Stromal cell of bone marrow (primary cell): ENCODE measurements at places on chromosomes 7 and 10.

DNA sequence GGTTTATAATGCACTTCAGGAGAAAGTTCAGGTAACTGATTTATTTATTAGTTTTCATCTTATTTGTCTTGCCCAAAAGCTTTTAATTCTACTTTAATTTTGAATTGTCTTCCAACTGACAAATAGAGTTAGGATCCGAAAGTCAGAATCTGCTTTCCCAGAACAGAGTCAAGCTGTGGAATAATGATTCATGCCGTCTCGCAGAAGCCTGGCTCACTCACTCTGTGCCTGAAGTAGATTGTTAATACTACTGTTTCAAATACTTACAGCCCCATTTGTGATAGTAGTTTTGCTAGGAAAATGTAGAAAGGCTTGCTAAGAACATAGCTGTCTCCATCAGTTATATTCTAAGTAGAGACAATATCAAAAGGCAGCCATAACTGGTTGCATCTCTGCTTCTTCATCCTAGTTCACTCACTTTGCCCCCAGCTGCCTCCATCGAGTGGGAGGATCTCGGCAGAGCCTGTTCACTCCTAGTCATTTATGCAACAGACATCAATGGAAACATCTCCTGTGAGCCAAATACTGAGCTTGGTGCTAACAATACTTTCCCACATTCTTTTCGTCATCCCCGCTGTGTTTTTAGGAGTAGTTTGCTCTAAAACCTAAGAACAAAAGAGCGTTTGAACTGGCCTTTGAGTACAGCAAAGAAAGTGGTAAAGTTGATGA is 28.0 kb downstream of the ABRAXAS2 start:
- DNase-seq, result no peak

GRCh38 chr10:52956861-52957260 is 184.3 kb upstream of the MBL2 start:
- no peak for DNase-seq

DNA sequence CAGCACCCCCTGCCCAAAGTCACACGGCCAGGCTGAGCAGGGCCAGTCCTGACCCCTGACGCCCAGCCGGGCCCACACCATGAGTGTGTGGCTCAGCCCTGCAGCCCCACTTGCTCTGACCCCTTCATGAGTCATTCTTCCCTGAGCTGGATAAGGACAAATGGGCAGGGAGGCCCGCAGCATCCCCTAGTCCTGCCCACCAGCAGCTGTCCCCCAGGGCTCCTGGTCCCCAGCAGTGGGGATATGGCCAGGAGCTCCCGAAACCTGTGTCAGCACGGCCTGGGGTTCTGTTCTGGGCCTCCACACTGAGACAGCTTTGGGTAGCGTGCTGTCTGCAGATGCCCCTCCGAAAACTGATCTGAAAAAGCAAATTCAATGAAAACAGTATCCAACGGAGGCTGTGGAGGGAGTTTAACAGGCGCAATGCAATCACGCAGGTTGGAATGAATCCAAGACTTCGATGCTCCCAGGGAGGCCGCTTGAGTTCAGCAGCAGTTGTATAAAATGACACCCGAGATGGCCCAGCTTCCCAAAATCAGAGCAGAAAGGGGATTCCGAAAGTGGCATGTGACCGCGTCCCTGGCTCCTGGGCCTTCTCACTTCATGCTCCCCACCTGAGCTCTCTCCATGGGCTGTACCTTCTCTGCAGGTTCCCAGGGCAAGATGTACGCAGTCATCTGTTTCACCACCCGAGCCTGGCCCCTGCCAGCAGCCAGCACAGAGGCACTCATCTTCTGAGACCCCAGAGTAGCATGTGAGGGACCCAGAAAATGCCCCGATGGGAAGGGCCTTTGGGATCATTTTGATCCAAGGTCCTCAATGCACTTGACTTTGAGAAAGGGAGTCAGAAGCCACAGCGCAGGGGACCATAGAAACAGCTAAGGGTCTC is 214.1 kb downstream of the USP6NL start:
- no peak for DNase-seq

DNA sequence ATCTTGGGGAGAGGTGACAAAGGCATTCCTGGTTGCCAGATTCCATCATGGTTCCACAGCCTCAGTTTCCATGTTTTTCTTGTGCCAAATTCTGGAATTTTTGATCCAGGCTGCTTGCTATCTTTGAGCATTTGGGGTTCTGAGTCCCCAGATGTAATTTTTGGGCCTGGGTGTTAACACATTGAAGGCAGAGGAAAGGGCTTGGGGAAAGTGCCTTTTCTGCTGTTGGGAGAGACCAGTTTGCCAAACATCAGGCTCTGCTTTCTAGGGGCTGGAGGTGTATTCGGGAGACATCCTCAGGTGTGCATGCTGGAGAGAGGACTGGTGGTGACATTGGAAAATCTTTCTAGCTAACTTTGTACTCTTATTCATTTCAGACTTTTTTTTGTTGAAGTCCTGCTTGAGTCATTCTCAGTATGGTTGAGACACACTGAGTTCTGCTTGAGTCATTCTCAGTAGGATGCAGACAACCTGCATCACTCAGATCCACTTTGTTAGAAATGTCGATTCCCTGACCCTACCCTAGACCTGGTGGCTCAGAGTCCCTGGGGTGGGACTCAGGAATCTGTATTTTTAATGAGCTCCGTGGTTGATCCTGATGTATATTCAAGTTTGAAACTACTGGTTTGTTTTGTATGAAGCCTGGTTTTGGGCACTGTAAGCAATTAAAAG is 101.0 kb downstream of the LRMDA start:
- peak; percentile 65 for DNase-seq

DNA sequence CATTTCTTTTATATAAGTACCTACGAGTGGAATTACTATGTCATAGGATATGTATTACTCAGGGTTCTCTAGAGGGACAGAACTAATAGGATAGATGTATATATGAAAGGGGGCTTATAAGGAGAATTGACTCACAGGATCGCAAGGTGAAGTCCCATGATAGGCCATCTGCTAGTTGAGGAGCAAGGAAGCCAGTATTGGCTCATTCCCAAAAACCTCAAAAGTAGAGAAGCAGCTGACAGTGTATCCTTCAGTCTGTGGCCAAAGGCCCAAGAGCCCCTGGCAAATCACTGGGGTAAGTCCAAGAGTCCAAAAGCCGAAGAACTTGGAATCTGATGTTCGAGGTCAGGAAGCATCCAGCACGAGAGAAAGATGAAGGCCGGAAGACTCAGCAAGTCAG is 59.8 kb downstream of the GALNT17 start:
- no peak for DNase-seq

- DNase-seq, result no peak
Measured at GRCh38 chr7:96100737-96101136, 221.2 kb downstream of the SLC25A13 start.

DNA sequence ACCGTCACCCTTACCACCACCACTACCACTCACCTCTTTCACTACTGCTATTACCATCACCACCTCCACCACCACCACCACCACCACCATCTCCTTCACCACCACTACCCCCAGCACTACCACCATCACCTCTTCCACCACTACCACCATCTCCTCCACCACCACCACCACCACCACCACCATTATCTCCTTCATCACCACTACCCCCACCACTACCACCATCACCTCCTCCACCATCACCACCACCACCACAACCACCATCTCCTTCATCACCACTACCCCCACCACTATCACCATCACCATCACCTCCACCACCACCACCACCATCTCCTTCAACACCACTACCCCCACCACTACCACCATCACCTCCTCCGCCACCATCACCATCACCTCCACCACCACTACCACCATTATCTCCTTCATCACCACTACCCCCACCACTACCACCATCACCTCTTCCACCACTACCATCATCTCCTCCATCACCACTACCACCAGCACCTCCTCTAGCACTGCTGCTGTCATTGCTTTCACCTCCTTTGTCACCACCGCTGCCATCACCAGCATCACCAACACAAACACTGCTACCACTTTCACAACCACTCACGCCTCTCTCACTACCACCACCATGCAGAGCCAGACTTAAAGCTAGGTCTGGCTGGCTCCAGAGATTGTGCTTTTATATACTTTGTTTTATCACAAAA is 109.3 kb downstream of the ICA1 start:
- no peak for DNase-seq

DNA sequence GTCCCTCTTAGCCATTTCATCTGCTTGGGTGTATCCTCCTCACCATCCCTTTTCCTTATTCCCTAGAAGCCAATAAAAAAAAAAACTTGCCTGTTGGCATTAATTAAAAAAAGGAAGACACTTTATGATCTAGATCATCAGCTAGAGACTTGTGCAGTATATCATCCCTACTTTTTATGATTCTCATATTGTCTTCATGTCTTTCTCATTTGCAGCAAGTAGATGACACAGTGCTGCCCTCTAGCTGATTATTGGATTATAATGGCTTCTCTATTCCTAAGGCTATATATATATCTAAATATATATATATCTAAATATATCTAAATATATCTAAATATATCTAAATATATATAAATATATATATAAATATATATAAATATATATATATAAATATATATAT is 272.4 kb upstream of the LRGUK start:
- DNase-seq, result no peak

DNA sequence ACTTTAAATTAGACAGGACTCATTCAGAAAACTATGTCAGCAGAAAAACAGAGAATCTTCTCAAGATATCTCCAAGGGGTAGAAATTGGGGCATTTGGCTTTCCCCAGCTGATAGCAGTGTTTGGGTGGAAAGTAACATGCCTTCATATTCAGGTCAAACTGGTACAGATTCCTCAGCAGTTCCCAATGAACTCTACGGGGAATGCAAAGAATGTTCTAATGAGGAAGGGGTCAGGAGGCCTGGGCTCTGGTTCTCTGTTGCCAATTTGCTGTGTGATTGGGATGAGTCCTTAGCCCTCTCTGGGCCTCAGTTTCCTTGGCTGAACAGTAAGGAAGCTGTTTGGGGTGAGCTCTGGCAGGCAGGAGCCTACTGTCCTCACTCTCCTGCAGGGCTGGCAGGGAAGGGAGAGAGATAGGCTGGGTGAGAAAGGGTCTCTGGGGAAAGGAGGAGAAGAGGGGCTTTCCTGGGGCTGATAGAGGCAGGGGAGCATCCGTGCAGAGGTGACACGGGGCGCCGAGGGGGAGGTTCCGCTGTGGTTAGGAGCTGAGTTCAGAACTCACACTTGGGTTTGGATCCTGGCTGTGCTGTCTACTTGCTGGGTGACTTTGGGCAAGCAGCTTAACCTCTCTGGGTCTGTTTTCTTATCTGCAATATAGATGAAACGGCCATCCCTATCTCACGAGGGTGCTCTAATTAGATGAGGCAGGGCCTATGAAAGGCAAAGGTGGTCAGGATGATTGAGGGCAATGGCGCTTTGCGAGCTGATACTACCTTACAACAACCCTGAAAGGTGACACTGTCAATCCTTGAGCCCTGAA is 45.1 kb downstream of the SPOCK2 start:
- no peak for DNase-seq

DNA sequence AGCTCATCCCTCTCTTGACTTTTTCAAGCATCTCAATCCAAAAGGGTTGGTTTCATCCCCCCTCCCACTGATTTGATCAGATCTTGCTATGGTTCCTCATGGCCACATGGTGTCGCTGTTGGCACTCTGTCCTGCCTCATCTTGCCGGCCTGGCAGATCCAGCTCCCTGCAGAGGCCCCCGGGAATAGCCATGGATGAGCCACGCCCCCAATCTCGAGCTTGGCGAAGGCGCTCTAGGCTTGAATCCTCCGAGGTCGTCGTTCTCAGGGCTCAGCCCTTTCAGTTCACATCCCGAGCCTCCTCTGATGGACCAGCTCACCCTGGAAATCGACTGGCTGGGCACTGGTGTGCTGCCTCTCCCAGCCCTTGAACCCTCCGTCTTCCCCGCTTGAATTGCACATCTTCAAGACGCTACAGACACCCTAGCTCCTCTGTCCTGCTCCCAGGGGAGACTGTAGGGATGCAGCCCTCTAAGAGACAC is 628.7 kb downstream of the TYW1 start:
- DNase-seq, result peak; percentile 54

DNA sequence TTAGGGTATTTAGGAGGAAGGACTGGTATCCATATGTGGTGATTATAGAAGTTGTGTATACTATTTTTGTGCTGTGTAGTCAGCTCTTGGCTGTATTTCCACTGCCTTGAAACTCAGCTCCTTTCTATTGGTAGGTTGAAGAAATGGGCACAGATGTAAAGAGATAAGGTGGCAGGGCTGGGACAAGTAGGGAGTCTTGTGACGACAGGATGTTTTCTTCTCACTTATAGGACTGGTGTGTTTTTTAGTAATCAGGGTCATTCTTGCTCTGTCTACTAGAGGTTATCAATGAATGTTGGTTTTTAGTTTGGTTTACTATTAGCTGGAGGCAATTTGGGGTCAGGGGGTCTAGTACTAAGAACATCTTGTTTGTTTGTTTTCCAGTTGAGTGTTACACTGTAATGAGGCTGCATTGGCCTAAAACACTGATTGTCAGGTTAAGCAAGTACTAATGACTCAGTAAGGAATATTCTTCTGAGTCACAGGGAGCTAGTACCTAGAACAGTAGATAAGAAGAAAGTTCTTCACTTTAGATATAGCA is 11.8 kb downstream of the UBN2 start:
- no peak for DNase-seq

DNA sequence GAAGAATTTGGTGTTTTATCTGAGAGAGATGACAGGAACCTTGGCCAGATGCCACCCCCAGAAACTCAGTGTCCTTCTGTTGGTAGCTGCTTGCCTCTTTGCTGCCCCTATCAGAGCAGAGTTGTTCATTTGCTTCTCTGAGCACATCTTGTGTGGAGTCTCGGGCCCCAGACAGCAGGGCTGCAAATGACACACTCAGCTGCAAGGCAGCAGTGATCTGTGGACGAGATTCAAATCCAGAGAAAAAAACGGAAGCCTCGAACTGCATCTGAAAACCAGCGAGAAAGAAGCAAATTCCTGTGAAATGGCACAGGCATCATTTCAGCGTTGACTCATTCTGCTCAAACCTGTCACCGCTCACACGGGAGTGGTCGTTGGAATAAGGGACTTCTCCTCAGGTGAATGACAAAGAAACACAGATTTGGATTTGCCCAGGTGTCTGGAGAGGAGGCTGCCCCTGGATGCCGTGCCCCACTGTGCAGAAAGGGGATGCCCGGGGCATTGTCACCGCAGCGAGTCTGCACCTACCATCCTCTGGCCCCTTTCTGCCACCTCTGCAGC is 144.7 kb downstream of the PFKFB3 start:
- no peak for DNase-seq

DNA sequence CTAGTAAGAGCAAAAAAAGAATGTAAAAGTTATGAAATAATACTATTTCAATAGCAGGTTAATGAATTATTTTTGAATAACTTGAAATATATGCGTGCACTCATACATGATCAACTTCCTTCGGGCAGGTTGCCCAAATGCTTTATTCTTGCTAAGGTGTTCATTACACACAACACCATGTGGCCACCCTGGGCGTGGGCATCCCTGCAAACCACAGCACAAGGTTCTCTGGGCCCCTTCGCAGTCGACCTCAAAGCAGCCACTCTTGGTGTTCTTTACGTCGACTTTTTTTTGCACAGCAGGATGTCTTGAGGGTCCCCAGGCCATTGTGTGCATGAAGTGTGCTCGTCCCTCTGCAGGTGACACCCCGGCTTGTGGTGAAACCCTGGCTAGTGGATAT is 300.7 kb upstream of the PITRM1 start:
- no peak for DNase-seq

- no peak for DNase-seq
Measured at GRCh38 chr7:44051611-44052220, 7.2 kb downstream of the DBNL start.

- no peak for DNase-seq
Measured at GRCh38 chr7:130904792-130905191, 170.8 kb upstream of the KLF14 start.
